ENCODE measurements at places on chromosomes 4 and X.
A peak's percentile ranks its signal among the peaks of the same experiment; 100 is the strongest.

DNA sequence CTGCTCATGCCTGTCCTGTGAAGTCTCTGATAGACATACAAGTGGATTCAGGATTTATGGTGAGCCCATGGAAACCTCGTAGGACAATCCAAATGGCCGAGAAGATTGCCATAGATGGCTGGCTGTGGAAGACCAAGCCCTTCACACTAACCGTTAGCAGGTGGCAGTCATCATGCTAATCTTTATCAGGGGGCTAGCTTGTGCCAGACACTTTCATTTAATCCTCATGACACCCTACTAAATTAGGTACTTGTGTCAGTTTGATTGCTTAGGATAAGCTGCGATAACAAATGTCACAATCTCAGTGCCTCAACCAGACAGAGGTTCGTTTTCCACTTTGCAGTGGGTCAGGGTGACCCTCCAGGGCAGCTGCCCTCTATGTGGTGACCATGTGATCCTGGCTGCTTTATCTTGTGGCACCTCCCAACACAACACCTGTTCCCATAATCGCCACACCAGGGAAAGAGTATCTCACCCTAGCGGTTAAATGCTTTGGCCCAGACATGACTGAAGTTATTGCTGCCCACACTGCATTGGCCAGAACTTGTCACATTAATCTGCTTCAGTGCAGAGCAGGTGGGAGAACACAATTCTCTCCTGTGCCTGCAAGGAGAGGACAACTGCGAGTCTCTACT lies 60.8 kb downstream of the REPS2 start:
- DNase-seq = no peak

GRCh38 chr4:168633064-168633463 lies 136.2 kb downstream of the PALLD start:
- DNase-seq = no peak

GRCh38 chr4:8307714-8308113 lies 38.2 kb downstream of the HTRA3 start:
- DNase-seq = no peak

DNA sequence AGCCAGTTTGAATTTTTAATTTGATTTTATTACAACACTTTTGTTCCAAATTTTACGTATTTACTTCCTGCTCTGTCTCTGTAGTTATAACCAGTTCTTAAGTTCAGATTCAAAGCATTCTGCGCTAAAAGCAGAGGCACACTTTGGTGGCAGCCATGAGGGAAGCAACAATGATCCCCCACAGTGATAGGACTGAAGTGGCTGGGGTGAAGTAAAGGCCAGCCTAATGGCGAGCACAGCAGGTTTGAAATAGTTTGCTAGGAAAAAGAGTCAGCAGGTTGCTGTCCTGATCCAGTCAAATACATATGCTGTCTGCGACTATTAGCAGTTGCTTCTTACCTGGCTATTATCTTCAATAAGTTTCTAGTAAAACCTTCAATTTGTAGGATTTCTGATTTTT lies 176.3 kb downstream of the RPA4 start:
- no peak for DNase-seq

- no peak for DNase-seq
These were observed 141.0 kb downstream of the PJA1 start for GRCh38 chrX:69024161-69024736.

DNA sequence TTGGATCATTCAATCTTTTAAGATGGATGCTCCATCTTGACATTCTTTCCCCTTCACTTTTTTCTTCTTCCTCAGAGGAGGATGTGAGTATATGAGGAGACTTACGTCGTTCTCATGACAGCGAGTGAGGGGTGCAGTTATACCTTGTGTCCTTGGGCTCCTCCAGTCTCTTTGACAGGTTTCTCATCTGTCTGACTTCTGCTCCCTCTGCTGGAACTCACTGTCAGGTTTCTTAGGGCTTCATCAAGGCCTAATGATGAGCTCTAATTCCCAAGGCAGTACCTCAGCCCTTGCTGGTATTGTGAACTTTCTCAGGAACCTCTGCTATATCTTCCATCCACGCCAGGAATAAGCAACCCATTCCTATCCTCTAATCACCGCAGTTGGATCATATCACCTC lies 237.8 kb upstream of the ADGRL3 start:
- DNase-seq = no peak

- DNase-seq = no peak
These were observed 353.5 kb downstream of the ADGRL3 start for GRCh38 chr4:61553557-61554125.

DNA sequence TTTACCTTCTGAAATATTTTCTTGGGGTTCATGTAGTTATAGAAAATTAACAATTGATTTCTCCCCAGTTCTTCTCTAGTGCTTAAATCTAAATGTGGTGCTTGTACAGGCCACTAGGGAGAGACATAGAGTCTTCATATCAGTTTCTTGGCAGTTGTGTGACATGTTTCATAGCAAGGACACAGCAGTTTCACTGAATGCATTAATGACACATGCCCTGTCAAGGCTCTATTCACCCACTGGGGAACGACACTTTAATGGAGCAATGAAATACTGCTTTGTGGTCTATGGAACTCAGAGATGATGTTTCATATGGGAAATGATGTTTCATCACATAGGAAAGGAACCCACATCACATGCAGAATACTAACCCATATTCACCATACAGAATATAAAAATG lies 2.8 kb downstream of the VEGFC start:
- peak; percentile 69 for DNase-seq

GRCh38 chrX:148695255-148695654 lies 194.8 kb downstream of the AFF2 start:
- no peak for DNase-seq
